ENCODE measurements at places on chromosomes 3 and 15.

GRCh38 chr3:126964950-126965349 lies 18.0 kb upstream of the PLXNA1 start:
- no peak for DNase-seq

DNA sequence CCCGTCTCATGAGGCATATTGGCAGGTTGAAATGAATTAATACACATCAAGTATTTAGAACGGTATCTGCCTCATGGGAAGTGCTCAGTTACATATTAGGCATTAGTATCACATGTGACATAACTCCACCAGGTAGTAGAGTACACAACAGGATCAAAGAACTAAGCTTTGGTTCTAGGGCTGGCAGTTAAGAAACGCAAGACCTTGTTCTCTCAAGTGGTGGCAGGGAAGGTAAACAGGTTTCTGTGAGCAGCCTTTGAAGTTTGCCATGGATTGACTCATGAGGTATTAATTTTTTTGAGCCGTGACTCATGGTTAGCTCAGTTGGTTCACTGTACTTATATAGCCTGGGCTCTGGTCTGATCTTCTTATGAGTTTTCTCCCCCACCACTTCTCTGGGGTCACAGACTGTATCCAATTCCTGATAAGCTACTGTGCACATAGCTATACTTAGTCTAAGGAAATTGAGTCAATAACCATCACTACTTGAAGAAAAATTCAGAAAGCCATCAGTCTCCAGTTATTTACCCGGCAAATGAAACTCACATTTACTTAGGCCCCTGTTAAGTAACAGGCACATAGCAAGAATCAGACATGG lies 155.6 kb upstream of the STT3B start:
- no peak for DNase-seq

DNA sequence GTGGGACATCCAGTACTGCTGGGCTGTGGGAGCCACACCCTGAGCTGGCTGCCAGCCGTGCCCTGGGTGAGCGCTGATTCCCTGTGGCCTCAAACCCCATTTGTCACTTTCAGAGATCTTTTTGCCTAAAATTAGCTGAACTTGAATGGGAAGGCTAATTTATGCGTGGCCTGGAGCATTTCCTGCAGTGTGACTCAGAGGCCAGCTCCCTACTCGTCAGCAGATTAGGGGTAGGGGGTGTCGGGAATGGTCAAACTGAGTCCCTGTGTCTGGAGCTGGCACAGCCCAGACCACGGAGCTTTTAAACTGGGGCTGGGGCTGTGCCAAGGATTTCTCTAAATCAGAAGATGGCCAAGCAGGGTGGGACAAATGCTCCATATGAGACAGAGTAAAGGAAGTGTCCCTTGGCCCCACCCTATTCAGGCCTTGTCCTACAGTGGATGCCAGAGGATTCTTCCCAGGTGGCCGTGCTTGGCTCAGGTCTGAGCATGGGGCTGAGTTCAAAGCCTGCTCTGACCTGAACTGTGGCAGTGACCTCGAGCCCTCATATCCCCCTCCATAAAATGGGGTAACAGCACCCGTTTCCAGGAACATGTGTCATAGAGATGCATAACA lies 59.7 kb downstream of the ATP2B2 start:
- no peak for DNase-seq

- DNase-seq, result no peak
Measured at GRCh38 chr15:22908830-22909229, 70.4 kb downstream of the NIPA2 start.

DNA sequence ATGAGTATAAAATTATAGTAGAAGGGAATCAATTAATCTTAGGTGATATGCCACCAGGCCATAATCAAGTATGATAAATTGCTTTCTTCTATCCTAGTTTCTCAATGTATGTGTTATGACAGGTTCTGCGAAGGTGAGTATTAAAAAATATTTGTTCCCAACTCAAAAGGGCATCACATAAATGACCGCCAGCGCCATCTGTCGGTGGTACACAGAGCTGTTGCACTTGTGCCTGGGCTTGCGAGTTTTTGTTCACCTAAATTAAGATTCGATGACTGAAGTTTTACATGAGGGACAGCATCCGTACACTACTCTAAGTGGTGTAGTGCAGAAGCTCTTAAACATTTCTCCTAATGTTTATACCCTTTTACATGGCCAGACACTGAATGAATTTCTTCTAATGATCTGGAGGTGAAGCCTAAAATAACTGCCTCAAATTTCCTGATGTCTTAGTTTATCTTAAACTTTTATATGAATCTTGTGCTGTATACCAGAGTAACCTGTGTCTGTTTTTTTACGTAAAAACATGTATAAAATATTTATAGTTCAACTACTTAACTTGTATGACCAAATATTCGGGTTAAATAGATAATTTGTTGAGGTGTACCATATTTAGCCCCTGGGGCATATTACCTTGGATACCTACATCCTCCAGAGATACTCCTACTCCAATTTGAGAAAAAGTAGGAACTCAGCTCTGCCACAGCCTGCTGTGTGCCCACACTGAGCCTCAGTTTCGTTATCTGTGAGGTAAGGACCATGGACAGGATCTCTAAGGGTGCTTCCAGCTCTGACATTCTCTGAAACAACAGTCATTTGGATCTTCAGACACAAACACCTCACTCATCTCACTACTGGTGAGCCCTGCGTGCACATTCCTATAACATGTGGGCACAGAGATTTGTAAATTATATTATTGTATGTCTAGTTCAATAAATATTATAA lies 365.6 kb downstream of the MAGI1 start:
- DNase-seq, result no peak

DNA sequence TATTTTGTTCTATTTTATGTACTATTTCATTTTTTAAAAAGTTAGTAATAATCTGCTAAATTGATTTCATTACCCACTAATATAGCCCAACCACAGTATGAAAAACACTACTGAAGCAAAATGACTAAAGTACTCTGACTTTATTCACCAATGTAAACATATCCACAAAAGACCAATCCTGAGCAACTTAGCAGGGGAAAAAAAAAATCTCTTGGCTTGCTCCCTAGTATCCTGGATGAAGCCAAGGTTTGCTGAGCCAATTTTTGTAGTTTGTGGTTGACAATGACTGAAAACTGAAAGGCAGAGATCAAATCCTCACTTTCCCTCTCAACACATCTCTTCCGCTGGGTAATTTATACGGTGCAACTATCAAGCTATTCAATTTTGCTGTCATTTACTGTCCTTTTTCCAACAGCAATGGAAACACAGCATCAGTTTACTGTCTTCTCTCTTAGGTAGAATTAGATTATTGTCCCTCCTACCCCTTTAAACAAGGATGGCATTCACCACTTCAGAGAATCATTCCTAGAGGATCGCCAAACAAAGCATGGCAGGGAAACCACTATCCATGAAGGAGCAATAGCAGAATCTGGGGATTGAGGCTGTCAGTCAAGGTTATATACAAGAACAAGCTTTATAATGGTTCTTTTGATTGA lies 149.7 kb downstream of the THRB start:
- no peak for DNase-seq

DNA sequence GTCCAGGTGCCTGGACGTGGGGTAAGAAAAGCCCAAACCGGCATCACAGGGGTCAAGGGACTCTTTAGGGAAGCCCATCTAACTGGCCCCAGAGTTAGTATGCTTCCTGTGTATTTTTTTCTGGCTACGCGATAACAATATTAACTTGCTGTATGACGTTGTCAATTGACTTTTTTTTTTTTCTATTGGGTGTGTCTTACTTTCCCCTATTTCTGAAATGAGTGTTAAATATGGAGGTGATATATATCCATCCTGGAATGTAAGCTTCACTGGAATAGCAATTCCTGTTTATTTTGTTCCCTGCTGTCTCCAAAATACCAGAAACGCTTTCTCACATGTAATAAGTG lies 598 bp upstream of the GMNC start:
- DNase-seq, result no peak

DNA sequence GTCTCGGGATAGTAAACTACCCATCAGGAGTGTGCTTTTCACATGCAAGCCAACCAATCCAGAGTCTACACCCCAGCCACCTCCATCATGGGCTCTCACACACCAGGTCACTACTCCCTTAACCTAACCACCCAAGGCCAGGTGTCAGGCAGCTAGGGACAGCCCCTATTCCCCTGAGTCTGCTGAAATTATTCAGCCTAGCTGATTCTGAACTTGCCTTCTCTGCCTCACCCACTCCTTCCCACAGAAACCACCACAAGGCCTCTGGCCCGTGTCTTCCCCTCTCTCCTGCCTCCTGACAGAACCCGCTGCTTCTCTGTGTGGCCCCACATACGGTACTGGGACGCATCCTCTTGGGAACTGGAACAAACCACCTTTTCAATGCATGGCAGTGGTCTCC lies 82.1 kb downstream of the PCSK6 start:
- DNase-seq, result no peak

DNA sequence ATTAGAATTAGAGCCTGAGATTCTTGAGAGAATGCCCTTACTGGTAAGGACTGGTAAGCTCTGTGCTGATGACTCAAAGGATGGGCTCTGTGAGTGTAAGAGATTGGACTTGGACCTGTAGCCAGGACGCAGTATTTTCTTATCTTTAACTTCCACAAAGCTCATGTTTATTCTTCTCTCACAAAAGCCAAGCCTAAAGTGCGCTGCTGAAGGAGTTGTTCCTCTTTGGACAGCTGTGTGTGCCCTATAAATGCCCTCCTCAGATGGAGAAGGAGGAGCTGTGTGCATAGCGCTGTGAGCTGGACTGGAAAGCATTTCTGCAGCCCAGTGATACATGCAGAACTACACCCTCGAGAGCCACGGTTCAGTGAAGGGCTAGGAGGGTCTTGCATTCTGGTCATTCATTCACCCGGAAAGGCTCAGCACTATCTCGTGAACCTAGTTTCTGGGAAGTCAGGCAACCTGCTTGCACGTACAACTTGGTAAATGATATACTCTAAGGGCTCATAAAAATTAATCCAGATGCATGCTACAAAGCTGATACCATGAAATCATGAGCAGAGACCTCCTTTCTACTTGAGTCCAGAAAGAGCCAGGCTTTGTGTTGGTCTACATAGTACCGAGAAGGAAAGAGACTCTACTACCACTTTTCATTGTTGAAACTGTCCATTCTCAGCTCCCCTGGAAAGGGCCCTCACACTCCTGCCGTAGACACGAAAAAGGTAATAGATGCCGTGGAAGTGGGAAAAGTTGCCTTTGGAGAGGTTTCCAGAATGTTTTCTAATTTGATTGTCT lies 103.0 kb upstream of the TBL1XR1 start:
- no peak for DNase-seq

- no peak for DNase-seq
Measured at GRCh38 chr3:173006006-173006405, 135.0 kb downstream of the SPATA16 start.

GRCh38 chr3:9902372-9903237 lies at the start of gene IL17RE:
Gene IL17RE, plus strand, starts transcription at chr3:9902848. Its CDS starts 85 bp downstream, at chr3:9902933.
- no peak for DNase-seq

DNA sequence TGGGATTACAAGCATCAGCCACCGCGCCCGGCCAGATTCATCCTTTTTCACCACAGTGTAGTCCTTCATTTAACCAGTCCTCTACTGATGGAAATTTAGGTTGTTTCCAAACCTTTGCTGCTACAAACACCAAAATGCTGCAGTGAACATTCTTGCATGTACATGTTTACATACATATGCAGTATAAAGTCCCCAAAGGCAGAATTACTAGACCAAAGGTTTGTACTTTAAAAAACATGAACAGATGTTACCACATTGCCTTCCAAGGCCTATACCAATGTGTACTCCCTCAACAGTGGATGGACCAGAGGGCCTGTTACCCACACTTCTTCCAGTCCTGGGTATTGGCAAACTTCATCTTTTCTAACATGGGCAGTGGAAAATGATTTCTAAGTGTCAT lies 51.0 kb downstream of the RLBP1 start:
- DNase-seq, result no peak

DNA sequence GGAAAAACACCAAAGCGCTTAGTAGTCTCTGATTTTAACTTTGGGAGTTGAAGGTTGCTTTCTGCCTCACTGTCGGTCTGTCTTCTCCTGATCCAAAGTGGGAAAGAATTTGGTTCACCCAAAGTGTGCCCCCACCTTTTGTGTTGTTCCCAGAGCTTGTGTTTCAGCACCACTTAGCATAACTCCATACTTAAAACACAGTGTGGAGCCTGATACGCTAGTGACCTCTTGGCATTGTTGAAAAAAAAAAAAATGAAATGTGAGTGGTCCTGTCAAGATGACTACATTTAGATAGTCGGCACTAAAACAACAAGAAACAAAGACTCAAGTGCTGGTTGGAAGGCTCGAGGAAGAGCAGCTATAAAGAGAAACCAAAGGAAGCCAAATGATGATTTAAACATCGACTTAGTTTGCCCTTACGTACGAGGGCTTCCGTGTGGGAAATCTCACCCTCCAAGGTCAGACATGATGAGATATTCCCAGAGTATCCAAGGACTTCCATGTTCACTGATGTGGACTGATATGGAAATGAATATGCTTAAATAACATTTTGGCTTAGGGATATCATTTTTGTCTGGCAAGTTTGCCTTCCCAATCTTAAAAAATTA lies 178.8 kb downstream of the MEIS2 start:
- DNase-seq, result no peak

DNA sequence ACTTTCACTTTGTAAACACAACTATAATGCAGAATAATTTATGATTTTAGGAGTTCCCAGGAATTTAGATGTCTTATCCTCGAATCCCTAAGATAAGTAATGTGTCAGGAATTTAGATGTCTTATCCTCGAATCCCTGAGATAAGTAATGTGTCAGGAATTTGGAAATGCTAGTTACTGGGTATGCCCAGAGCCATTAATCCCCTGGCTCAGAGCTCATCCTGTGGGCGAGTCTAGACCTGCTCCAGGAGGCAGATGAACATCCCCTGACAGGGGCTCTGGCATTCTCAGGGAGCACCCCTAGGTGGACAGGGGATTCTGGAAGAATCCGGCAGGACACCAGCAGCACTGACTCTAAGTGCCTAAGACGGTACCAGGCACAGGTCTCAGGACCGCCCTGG lies 163.3 kb downstream of the ARRDC4 start:
- DNase-seq, result no peak

GRCh38 chr15:97592778-97593177 lies 367.7 kb upstream of the ARRDC4 start:
- DNase-seq, result no peak

DNA sequence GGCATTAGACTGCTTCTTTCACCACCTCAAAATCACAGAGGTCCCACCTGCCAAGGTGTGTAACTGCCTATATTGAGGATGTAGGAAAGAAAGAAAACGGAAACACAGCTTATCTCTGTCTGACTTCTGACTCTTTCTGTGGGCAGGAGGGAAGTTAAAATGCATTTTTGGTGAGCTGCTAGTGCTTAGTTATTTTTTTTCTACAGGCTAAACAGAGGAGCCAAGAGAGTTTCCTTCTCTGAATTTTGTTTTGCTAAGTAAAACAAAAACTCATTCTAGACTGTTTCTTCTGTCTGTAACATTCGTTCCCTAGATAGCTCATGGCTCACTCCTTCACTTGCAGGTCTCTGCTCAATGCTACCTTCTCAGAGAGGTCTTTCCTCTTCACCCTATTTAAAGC lies 18.8 kb upstream of the AMOTL2 start:
- no peak for DNase-seq

- no peak for DNase-seq
Measured at GRCh38 chr3:184807549-184807948, 4.4 kb upstream of the VPS8 start.

DNA sequence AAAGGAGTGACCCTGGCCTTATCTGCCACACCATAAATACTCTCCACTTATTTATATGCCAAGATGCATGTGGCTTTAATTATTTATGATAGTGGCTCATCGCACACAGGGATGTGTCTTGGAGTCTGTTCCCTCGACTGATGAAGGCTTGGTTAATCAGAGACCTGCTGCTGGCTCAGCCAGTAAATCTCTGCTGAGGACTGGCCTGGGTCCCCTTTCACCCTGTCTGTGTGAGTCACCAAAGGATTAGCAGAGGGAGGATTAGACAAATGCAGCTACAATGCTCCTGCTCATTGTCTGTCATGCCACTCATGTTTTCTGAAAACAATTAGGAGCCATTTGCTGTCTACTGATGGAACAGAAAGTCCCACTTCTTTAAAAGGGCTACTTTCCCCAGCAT lies 226.8 kb downstream of the NTRK3 start:
- DNase-seq, result no peak
